NCI-H524 (cell line): ENCODE measurements at places on chromosomes 2 and 18.

- no peak for DNase-seq
These were observed 5.2 kb upstream of the GPD2 start for GRCh38 chr2:156430980-156431358.

GRCh38 chr2:196747400-196747799 is 52.1 kb downstream of the GTF3C3 start:
- DNase-seq = no peak

- peak; percentile 73 for DNase-seq
These were observed 364 bp downstream of the STAT1 start for GRCh38 chr2:191013682-191013931.

DNA sequence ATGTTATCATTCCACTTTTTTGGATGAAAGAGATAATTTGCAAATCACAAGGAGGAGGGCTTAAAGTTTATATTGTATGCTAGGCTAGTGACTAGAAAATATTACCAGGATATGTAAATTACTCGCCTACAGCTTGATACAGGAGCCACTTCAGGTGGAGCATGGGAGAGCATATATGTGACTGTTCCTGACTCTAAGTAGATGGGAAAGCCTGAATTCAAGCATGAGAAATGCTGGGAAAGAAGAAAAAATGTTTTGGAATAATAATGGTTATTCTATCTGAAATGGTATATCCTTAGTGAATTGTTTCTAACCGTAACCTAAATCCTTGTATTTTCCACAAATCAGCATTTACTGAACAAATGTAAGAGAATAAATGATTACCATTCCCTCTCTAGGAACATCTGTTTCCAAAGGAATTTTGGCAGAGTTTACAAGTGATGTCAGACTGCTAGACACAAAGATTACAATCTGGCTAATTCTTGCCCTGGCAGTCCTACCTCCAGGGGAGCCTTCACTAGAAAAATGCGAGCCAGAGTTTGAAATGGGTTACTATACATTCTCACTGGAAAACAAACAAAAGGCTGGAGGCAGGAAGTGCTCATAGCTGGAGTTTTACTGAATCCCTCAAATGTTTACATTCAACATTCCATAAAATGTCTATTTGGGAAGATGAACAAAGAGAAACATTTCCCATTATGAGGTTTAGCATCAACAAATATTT is 129.4 kb upstream of the MAPRE2 start:
- no peak for DNase-seq

DNA sequence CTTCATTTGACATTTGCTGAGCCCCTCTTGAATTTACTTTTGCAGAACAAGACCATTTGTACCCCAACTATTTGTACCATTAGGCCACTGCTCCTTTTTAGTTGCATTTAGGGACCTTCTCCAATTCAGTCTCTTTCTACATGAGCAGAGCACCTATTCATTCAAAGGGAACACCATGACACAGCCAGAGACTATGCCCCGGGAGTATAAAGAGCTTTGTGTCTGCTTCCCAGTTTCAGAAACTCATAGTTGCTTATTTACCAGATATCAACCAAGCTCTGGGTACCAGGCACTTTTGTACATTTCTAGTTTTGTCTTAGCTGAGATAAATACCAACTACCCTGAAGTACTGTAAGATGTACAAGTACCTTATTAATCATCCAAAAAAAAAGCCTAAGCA is 269.1 kb upstream of the SIX3 start:
- DNase-seq = no peak

- DNase-seq = no peak
These were observed 89.2 kb upstream of the MSH2 start for GRCh38 chr2:47313728-47314127.

DNA sequence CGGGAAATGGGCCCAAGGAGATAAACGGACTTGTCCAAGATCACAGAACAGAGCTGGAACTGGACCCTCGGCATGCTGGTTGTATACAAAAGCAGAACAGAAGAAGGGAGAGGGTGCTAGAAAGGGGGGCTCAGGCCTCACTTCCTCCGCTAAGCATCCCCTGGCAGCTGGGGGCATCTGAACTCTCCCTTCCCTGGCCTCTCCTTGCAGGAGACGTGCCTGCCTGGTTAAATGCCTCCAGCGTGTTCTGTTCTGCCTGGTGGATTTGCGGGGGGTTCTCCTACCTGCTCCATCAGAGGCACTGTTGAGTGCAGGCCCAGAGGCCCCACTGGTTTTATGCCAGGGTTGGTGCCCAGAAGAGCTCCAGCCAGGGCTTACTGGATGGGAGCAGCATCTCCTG is 124.7 kb downstream of the ZFP36L2 start:
- no peak for DNase-seq

DNA sequence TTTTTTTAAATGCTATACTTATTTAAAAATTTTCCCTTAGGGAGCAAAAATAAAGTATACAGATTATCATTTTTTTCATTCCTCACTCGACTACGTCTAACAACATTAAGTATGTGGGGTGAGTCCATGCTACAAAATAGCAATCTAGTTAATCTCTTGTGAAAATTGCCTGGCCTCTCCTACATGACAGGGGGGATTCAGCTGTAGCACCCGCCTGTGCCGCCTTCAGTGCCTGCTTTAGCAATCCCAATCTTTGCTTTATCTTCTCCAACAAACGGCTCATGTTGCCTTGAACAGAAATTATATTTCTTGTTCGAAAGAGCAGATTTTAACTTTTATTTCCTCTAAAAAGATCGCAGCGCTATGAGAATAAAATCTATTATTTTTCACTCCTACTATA is 2.4 kb upstream of the SOX11 start:
- DNase-seq = no peak

DNA sequence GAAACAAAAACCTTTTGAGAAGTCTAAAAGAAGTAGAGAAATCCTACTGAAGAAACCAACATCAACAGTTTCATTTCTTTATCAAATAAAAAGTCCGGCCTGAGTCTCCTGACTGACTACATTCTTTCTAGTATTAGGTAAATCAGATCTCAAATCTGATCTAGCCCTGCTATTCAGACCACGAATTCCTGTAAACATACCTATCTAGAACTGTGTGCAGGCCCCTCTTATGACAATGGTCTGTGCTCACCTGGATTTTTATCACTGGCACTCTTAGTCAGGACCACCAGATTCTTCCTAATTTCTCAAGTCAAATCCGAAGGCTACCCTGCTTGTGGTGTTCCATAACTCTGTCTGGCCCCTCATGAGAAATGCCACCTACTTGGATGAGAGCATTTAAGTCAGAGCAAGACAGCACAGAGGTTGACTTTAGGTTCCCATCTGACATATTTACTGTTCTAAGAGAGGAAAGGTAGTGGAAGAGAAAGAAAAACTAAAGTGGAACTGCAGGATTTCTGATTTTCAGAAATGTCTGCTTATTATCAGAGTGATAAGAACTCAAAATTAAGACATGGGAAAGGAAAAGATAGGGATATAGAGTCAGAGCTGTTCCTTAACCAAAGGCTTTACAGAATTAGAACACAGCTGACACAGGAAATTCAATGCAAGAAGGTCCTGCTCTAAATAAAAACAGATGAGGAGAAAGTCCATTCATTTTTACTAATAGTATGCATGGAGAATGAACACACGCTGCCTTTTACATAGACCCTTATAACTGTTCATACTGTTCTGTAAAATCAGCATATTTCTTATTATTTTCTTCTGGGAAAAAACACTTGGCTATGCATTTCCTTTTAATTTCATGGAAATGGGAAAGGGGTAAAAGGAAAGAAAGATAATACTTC is 56.5 kb downstream of the SLC8A1 start:
- DNase-seq = no peak

GRCh38 chr2:197931661-197932312 is 127.4 kb downstream of the PLCL1 start:
- no peak for DNase-seq

DNA sequence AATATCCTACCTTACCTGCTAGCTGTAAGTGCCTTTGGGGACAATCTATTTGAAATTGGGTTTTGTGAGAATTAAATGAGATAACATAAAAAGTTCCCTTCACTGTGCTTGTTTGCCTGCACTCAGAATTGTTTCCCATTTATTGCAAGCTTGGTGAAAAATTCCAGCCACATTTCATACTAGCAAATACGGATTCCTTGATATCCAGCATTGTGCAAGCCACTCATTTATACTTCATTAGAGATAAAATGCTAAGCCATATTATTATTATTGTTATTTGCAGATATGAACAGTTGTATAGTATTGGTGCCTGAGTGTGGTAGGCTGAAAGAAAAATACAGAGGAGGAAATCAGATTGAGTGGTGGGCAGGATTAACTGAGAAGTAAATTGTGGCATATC is 31.9 kb downstream of the ACSL3 start:
- no peak for DNase-seq

GRCh38 chr18:62126737-62127136 is 60.1 kb downstream of the PIGN start:
- DNase-seq = no peak

- DNase-seq = no peak
These were observed 237.4 kb downstream of the AFF3 start for GRCh38 chr2:99905025-99905424.

DNA sequence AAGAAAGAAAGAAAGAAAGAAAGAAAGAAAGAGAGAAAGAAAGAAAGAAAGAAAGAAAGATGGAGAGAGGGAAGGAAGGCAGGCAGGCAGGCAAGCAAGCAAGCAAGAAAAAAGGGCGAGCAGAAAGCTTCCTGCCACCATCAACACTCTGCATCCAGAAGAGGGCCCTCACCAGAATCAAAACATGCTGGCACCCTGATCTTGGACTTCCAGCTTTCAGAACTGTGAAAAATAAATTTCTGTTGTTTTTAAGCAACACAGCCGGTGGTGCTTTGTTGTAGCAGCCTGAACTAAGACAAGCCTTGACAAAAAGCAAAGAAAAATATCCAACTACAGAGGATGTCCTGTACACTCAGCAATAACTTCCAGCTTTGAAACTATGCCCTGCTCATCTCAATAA is 401.7 kb downstream of the LRATD1 start:
- no peak for DNase-seq

GRCh38 chr2:227127201-227127600 is 36.8 kb downstream of the COL4A4 start:
- DNase-seq = no peak

- DNase-seq = no peak
These were observed 2.3 kb downstream of the HJURP start for GRCh38 chr2:233852056-233852455.

DNA sequence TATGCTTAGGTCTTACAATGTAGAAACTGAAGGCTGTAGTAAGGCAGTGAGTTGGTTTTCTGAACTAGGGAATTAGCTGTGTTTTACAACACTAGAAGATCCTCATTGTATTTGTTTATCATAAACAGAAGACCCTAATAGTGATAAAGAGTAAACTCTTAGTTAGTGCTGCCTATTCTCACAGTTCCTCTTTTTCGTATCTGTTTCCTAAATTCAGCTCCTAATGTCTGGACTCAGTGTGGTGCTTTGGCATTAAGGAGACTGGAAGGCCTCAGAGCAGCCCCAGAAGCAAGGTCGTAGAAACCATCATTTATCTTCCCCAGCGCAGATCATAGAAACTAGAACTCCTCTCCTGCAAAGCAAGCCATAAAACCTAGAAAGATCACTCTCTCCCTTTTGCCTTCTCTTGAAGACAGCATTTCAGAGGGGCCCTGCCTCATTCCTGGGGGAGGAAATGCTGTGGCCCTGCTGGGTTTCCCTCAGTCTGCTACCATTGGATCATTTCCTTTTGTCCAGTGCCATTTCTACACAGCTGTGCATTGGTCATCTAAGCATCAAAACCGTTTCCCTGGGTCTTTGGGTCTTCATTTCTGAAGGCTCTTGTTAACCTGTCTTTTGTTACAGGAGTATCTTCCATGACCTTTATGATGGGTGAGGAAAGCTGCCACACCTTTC is 4.7 kb downstream of the ACP1 start:
- no peak for DNase-seq

GRCh38 chr2:24855726-24856125 is 62.5 kb downstream of the CENPO start:
- DNase-seq = no peak

DNA sequence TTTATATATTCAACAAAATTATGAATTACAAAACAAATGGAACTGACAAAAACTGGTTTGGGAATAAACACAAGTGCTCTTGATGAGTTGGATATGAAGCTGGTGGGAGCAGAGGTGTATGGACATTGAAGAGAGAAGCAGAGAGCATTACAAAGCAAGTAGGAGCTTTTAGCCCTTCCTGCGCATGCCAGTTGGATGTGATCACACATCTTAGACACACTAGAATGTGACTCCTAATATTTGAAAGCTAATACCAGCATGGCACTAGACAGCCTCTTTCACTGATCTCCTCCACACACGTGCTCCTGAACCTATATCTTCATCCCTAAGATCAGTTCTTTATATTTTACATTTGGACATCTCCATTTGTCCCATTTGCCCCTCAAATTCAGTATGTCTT is 298.1 kb downstream of the MTX2 start:
- no peak for DNase-seq

GRCh38 chr2:111702119-111702803 is 181.7 kb downstream of the ANAPC1 start:
- peak; percentile 59 for DNase-seq

DNA sequence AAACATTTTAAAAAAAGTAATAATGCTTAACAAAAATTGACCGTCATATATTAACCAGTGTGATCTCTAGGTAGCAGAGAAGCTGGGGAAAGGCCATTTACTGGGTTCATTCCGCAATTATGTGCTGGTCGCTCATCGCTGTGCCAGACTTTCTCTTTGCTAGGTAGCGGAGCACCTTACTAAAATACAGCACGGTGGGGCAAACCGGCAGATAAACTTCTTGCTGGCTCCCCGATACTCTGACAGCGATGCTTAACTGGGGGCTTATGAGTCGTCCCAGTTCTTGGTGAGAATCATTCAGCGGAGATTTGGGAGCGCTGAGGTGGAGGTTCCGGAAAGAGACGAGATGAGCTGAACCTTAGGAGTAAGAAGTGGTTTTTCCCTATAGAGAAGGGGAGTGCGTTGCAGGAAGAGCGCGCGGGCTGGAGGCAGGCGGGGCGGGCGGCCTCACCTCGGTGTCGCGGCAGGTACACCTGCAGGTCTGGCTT is 605 bp downstream of the C2orf68 start:
- DNase-seq = no peak

- no peak for DNase-seq
These were observed 4.5 kb downstream of the CERS6 start for GRCh38 chr2:168460571-168460970.

- no peak for DNase-seq
These were observed 9.8 kb downstream of the HS6ST1 start for GRCh38 chr2:128308889-128309279.

DNA sequence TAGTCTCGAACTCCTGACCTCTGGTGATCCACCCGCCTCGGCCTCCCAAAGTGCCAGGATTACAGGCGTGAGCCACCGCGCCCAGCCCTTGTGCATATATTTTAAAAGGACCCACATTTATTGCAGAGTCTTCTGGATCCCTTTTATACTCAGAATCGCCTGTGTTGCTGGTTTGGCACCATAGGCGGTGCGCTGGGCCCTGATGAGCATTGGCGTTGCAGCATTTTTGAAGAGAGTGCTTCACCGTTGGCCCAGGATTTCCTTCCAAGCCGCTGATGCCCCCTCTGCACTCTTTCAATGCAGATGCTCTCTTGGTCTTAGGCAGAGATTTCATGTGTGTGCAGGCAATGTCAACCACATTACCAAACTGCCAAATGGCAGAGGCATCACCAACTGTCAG is 13.5 kb upstream of the TFCP2L1 start:
- no peak for DNase-seq
